ENCODE measurements at places on chromosomes 12 and 14.

DNA sequence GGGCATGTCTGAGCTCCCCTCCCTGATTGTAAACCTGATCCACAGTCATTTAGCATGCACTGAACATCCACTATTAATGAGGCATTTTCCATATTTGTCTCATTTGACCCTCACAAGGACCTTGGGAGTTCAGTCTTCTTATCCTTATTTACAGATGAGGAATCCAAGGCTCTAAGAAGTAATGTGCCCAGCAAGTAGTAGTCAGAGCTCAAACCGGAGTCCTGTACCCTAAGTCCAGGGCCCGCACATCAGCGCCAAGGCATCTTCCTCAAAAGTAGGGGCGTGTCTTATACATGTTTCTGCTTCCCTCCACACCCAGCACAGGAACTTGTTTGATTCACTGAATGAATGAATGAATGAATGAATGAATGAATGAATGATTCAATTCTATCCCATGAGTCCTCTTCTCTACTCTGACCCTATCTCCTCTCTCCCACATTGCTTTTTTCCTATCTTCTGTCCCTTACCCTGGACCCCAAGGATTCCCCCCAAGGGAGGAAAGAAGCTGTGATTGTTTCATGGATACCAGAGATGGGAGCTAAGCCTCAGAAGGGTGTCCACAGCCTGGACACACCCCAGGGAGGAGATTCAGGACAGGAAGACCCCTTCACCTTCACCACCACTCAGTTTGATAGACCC lies 21.8 kb upstream of the KRT8 start:
- DNase-seq: no peak

DNA sequence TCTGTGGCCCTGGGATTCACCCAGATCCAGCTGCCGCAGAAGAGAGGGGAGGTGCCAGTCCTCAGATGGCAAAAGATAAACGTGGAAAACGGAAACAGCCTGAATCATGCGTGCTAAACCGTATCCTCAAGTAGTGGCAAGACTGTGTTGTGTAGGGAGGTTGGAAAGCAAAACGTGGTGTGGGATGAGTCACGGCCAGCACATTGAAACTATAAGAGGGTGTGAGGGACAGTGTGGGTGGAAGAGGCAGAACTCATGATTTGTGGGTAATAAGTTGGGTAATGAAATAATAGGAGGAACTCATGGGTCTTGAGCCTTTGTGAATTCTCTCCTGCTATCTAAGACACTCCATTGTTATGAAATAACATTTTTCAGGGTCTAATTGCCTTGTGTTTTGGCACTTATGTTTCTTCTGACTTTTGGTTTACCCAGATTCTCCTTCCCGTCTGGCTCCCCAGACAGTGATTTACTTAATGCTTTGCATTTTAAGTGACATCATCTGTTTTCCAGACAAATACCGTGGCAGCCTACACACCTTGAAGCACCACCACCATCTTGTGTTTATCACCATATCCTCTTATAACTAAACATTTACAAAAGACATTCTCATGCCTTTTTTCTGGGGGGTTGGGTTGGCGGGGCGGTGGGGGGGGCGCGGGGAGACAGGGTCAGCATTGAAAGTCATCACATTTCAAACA lies 62.3 kb upstream of the PTCSC3 start:
- DNase-seq: no peak

GRCh38 chr14:80446356-80446755 lies 235.1 kb upstream of the DIO2 start:
- DNase-seq: no peak

DNA sequence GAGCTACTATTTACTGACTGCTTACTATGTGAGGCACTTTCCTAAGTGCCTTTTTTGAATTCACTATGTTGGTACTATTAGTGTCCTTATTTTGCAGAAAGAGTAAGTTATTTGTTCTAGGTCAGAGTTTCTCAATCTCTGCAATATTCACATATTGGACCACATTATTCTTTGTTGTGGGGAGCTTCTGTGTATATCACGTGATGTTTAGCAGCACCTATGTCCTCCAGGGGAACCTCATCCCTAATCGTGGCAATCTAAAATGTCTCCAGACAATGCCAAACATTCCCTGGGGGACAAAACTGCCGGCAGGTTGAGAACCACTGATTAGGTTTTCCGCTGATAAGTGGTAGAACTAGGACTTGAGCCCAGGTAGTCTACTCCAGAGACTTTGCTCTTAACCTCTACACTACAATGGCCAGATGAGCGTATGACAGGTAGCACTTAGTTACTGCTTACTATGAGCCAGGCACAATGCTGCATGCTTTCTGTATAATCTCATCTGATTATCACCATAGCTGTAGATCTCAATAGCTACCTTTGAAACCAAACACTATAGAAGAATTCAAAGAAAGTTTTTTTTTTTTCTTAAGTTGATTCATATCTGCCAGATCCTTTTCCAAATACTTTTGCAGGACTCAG lies 38.9 kb downstream of the NELL2 start:
- DNase-seq: no peak

DNA sequence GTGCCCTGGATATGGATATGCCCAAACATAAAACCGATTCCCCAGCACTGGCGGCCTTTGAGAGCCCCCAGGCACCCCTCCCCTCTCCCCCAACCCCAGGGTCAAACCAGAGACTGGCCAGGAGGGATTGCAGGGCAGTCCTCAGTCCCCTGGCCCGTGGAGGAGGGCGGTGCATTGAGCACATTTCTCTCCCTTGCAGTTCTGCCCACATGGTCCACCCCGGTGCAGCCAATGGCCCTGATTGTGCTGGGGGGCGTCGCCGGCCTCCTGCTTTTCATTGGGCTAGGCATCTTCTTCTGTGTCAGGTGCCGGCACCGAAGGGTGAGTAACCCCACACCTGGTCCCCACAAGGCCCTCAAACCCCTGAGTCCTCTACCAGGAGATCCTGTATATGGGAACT lies 3.4 kb upstream of the GPR162 start:
- DNase-seq: peak; percentile 74

DNA sequence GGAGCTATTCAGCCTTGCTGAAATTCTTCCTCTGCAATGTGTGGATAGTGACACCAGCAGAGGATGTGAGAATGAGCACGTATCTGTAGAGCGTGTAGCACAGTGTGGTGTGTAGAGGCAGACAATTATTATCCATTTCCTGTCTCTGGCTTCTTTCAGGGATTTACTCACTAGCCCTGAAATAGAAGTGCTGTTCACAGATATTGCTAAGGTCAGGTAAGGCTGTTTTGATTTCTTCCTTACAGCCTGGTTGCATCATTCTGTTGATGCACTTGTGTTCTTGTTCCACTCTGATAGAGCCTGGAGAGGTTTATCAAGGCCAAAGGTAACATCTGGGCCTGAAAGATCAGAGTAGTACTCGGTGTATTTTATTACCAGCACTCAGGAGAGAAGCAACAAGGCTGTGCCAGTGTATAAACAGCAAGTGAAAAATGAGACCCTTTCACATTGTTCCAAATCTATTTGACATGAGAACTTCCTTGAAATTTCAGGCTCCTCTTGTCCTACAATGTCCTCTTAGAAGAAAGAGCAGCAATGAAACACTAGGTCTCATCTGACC lies 16.7 kb downstream of the ARG2 start:
- DNase-seq: no peak

- DNase-seq: no peak
Observed at GRCh38 chr12:102685172-102685571, 204.8 kb upstream of the IGF1 start.

- DNase-seq: no peak
Observed at GRCh38 chr14:54048311-54048710, 91.7 kb upstream of the BMP4 start.

- DNase-seq: no peak
Observed at GRCh38 chr14:100374876-100375265, 51.7 kb downstream of the SLC25A47 start.

GRCh38 chr12:13536219-13536910 lies 339.8 kb downstream of the EMP1 start:
- DNase-seq: no peak

DNA sequence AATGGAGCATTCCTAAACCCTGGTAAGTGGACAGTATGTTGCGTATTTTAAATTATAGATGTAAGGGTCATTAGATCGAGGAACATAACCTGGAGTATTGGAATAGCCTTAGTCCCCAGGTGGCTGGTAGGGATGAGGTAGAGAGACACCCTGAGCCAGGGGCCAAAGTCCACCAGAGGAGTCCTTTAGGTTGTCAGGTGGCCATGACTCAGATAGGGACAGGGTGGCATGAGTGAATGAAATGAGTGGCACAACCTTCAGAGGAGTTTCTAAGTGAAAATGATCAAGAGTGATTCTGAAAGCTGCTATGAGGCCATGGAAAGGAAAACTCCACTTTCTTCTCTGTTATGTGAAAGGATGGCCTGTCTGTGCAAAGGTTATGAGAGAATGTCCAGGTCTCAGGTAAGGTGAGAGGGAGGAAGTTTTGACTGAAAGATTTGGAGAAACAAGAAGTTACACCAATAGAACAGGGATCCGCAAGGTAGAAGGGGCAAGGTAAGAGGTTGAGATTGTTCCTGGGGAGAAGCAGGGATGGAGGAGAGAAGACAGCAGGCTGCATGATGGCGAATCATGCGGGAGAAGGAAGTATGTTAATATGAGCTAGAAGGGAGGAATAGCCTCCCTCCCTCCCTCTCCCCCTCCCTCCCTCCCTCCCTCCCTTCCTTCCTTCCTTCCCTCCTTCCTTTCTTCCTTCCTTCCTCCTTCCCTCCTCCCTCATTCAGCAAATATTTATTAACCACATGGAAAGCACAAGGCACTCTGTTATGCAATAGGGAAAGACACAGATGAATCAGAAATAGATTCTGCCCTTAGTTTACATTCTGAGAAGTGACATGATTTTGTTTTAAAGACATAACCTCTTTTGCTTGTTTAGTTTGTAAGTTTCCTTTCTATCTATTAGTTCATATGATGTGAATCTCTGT lies 14.0 kb upstream of the RIPK3 start:
- no peak for DNase-seq
